ENCODE measurements at places on chromosomes 3 and 15.

DNA sequence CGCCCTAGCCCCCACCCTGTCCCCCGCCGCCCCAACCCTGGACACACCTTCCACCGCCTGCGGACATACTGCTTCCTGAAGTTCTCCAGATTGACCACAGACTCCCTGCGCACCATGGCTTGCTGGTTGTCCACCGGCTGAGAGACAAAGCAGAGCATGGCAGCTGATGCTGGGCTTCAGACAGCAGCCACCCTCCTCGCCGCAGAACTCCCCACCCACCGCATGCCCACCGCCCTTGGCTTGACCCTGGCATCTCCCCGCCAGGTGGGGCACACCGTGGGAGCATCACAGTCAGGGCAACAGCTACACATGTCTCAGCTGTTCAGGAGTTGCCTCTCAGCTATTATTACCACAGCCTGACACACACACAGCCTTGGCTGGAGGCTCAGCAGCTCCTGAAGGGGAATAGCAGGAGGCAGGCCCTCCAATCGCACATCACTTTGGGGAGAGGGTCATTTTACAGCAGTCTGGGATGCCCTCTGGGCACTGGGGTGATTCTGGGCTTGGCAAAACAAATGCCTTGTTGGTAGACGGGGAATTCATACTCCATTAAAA is 78.4 kb upstream of the HERC1 start:
- DNase-seq, result peak; percentile 77

DNA sequence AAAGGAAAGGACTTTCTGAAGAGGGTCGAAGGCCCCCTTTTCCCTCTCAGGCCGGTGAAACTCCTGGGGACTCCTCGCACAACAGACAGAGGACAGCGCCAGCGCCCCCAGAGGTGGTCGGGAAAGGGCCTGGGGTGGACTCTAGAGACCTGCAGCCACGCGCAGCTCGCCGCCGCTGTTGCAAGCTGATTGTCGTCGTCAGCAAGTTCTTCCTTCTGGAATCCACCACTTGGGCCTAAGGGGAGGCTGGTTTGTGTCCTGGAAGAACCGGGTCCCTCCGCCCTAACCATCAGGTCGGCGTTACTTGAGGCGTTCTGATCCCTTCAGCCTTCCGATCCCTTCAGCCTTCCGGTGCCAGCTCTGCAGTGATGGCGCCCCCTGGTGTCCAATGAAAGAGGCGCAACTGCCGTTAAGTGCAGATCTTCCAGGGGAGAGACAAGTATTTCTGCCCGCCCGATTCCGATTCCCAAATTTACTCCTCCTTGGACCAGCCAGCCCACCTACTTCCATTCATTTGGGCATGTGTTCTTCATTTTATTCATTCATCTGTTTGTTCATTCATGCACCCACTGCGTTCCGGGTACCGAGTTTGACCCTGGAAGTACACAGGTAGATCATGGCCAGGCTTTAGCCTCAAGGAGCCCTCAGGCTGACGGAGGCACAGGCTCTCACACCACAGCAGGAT is 77.2 kb upstream of the SLC6A11 start:
- peak; percentile 60 for DNase-seq

- no peak for DNase-seq
Observed at GRCh38 chr3:28948685-28949084, 332.2 kb upstream of the RBMS3 start.

GRCh38 chr3:62587579-62588031 is 214.3 kb upstream of the FEZF2 start:
- no peak for DNase-seq

DNA sequence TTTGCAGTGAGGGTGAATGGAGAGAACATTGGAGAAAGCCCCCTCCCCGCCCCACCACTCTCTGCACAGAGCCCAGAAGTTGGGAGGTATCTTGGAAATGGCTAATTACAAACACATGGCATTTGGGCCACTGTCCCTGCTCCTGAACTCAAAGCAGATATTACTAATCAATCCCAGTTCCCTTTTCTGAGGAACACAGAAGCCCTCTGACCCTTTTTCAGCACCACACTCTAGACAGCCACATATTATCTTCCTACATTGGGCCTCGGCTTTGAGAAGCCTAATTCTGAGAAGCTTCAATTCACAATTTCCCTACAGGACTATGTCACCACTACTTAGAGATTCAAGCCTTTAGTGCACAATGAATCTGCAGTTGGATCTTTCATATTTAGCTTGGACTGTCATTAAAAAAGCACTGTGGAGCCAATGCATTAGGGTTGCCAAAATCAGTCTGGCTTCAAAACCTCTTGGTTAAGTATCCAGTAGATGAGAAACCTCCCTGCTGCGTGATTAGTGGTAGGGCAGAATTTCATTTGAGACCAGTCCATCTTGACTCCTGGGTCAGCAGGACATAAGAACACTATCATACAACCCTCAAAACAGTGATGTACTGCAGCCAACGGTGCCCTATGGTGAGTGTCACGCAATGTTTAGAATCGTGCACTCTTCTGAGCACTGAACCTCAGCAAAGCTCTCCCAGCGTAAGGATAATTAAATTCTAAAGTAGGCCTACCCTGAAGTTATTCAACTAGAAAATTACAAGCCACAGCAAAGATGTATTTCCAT is 26.1 kb downstream of the MGLL start:
- no peak for DNase-seq

DNA sequence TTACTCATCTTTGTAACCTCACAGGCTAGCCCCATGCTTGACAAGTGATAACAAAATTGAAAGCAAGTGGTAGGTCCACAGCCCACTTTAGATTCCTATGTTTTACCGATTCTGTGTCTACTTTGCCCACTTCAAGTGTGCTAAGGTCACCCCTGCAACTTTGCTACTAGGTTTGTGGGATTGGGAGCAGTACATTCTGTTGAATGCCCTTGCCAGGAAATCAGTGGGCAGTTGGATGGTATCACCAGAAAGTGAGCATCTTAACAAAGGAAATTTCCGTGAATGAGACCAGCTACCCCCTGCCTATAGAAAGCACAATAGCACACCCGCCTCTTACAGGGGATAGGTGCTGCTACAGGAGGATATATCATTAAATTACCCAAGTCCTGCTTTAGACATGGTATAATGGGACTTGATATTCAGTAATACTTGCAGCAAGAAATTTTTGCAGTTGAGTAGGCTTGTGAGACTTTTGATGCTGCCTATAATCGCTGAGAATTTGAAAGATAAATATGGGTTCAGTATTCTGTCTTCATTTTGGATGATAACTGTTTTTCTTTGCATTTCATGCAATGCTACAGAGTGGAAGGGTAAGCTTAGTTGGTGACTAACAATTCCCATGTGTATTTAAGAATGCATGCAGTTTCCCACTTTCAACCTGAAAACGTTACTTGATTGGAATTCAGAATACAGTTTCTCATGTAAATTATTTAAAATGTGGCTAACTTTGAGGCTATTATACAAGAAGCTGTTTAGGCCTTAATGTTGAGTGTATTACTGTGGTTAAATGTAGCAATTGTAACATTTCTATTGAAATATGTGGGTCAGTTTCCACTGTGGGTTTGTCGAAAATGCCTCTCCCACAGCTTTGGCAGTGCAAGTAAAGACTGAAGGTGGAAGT is 9.5 kb downstream of the EBLN2 start:
- DNase-seq, result no peak

- DNase-seq, result no peak
Observed at GRCh38 chr15:43186003-43186353, 775 bp downstream of the CCNDBP1 start.

- DNase-seq, result no peak
Observed at GRCh38 chr3:43212914-43213611, 73.3 kb upstream of the SNRK start.

GRCh38 chr15:87567406-87568030 is 689.0 kb downstream of the NTRK3 start:
- no peak for DNase-seq

- no peak for DNase-seq
Observed at GRCh38 chr3:35262406-35262805, 376.9 kb upstream of the ARPP21 start.

- DNase-seq, result no peak
Observed at GRCh38 chr3:56960234-56960917, 100.1 kb upstream of the SPATA12 start.

DNA sequence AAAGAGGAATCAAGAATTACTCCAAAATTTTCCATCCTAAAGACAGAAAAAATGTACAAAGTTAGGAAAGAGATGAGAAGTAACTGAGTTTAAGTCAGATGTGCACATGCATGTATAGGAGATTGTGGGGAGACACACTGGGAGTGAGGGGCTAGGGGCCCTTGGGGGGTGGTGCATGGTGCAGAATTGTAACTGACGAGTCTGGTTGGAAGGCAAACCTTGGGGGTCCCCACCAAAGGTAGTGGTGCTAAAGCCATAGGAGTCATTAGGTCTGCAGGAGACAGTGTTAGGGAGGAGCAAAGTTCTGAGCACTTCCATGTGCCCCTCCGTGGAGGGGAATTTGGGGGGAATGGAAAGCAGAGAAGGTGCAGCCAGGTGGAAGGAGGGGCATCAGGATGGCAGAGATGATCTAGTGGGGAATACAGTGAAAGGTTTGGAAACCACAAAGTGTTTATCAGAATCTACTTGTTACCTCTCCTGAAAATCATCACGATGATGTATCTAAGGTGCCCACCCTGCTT is 37.5 kb upstream of the EPHB1 start:
- no peak for DNase-seq

- no peak for DNase-seq
Observed at GRCh38 chr3:171834461-171834801, 8.7 kb upstream of the TMEM212 start.

GRCh38 chr3:101512396-101512645 is 691 bp downstream of the SENP7 start:
- DNase-seq, result no peak

- no peak for DNase-seq
Observed at GRCh38 chr3:150097588-150097890, 126.8 kb upstream of the PFN2 start.

GRCh38 chr3:67809370-67809935 is 155.0 kb upstream of the SUCLG2 start:
- DNase-seq, result no peak

GRCh38 chr3:17664923-17665322 is 77.5 kb downstream of the TBC1D5 start:
- no peak for DNase-seq

GRCh38 chr3:49841126-49841696 is 15.2 kb downstream of the TRAIP start:
- DNase-seq, result peak; percentile 65

- DNase-seq, result no peak
Observed at GRCh38 chr3:117488983-117489382, 779.4 kb downstream of the TUSC7 start.

GRCh38 chr3:197478746-197479668 is 76.8 kb downstream of the BDH1 start:
- no peak for DNase-seq

GRCh38 chr15:101019366-101019896 is 100.3 kb downstream of the LRRK1 start:
- no peak for DNase-seq

- no peak for DNase-seq
Observed at GRCh38 chr3:62139957-62140356, 233.4 kb downstream of the FEZF2 start.

DNA sequence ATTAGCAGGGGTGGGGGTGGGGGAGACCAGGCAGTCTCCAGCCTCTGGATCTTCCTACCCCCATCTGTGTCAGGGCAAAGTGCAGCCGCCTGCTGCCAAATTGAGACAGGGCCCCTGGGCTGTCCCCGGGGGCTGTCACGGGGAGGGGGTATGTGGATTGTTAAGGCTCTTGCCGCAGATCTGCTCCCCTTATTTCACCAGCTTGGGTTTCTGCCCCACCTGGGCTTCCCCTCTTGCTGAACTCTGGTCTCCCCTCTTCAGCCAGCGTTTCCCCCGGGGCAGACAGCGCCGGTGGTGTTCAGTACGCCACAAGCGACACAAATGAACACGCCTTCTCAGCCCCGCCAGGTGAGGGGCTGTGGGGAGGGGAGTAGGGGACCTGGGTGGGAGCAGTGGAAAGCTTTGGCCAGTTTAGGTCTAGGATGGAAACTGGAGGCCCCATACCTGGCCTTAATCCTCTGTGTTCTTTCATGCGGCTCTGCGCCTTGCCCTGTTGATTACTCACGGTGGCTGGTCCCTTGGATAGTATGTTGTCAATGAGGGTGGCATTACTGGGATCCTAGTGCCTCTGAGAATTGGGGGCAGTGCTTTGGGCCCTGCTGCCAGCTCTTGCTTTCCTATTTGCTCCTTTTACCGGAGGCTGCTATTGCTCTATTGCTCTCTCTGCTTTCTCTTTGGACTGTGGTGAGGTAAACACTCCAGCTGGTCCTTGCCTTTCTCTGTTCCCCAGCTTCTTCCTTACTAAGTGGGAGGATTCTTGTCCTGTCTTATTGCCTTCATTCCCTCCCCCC is 1.7 kb downstream of the EIF4G1 start:
- DNase-seq, result peak; percentile 67

DNA sequence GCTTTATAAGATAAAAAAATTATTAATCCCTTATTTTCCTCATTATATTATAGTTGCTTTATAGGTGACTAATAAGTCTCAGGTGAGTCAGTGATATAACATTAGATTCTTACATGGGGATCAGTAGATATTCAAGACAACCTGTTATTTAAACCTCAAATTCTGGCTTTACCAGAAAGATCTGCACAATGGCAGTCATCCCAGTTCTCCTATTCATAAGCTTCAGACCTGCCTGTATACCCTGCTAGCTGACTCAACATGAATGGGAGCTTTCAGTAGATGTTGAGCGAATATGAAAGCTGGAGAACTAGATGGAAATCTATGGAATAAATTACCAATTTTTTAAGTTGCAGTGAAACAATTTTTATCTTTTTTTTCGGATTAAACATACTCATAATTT is 20.5 kb upstream of the CCDC54 start:
- no peak for DNase-seq

All from posterior cingulate gyrus (tissue), 11 donors.